ENCODE measurements at places on chromosomes 12 and 14. TPM values are rescaled to one million over a fixed set of nuclear protein-coding genes. Genes with fewer than 3 reads are reported as not detected.

DNA sequence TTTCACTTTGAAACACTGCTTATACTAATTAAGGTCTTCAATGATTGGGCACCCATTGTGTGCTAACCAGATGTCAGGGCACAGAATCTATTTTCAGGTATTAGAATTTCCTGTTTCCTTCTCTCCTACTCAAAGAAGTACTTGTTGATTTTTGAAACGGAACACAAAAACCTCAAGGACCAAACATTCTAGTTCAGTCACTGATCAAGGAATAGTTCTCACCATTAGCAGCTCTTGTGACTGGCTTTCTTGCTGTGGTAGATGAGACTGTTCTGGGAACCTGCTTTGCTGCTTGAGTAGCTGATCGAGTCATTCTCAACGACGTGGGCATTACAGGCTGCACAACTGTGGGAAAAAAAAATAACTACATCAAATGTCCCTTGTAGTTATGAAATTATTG, 11.0 kb downstream of the DLGAP5 start:
- DNase-seq: no peak

DNA sequence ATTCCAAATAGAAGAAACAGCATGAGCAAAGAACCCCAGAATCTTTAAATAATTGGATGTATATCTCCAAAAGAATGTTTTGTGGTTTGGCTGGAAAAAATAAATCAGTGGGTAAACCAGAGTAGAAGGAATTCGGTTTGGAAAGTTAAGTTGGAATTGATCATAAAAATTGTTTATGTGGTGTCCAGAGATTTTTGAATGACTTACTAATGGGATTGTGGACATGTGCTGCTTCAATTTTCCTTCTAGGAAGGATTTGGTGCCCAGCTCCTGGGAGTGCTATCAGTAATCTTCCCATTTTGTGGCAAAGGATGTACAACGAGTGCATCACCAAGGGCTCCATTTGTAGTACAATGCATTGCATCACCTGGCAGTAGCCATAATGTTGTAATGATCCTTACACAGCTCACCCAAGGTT, 224.8 kb downstream of the SLC16A7 start:
- DNase-seq: no peak

GRCh38 chr14:33692762-33693161, 258.1 kb downstream of the EGLN3 start:
- DNase-seq: no peak

GRCh38 chr12:52942066-52942900, 6.6 kb upstream of the KRT18 start:
- no peak for DNase-seq

- no peak for DNase-seq
Measured at GRCh38 chr12:26252946-26253345, 57.6 kb downstream of the SSPN start.

Gene CCDC177
- total RNA-seq: not detected

DNA sequence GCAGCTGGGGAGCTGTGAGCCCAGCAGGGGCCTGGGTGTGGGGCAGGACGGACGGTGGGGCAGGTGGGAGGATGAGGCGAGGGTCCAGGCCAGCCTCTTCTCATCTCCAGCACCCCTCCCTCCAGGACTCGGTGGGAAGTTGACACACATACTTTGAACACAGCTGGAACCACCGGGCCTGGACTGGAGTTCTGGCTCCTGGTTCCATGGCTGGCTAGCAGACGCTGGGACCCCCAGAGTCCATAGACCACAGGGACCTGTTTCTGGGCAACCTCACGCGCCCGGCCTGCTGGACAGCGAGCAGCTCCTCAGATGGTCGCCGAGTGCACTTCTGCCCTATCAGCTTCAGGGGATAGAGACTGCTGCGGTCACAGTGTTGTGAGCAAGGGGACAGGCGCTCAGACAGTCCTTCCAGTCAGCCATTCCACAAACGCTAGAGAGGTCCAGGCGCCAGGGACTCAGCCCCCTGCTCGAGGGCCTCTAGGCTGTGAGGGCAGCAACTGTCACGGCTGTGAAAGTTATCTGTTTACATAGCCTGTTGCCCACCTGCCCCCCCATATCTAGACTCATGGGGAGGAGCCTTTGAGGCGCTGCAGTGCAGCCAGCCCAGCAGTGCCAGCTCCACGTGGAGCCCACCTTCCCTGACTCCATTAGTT, 25.2 kb downstream of the TCHP start:
- no peak for DNase-seq

- DNase-seq: no peak
Measured at GRCh38 chr12:67524861-67525616, 123.5 kb upstream of the DYRK2 start.

- DNase-seq: peak; percentile 54
Measured at GRCh38 chr12:49762468-49762847, 21.1 kb downstream of the TMBIM6 start.

DNA sequence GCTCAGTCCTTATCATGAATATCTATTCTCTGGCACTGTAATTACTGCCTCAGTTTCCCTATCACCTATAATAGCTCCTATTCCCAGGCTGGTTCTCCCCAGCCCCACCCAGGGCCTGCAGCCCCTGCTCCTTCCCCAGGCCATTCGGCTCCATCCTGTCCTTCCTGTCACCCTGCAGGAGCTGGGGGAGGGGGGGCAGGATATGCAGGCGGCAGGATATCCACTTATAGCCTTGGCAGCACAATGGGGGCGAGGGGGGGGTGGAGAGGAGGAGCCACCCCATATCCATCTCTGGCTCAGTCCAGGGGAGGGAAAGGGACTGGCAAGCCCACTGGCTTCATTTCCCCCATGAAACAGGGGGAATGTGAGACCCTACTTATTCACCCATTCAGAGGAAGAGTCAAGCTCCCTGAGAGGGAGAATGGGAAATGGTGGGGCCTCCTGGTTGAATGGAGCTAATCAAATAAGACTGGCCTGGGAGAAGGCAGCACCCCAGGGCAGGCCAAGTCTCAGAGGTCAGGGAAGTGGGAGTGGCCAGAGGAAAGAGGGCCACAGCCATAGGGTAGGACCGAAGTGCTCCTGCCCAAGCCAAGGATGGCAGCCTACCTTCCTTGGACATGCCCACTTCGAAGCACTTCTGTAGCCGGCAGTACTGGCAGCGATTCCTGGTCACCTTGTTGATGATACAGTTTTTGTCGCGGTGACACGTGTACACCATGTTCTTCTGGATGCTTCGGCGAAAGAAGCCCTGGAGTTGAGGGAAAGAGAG, 7.8 kb upstream of the ITGB7 start:
- DNase-seq: no peak

DNA sequence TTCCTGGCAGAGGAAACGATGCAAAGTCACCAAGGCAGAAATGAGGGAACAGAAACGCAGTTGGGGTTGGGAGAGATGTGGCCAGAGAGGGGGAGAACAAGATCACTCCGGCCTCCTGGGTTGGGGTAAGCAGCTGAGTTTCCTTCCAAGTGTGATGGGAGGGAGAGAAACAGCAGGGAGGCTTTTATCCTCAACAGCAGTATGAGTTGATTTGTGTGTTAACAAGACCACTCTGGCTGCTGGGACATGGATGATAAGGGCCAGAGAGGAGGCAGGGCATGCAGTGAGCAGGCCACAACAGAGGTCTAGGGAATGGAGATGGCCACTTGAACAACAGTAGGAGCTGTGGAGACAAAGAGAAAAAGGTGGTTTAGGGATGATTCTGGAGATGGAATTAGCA, 66.8 kb downstream of the GLRX5 start:
- no peak for DNase-seq

Gene IFI27
- total RNA-seq: 2.3 TPM

- DNase-seq: no peak
Measured at GRCh38 chr12:69348162-69348938, at the start of gene LYZ. TSS of gene LYZ (plus strand) at chr12:69348381. CDS start at chr12:69348409, 28 bp downstream.

DNA sequence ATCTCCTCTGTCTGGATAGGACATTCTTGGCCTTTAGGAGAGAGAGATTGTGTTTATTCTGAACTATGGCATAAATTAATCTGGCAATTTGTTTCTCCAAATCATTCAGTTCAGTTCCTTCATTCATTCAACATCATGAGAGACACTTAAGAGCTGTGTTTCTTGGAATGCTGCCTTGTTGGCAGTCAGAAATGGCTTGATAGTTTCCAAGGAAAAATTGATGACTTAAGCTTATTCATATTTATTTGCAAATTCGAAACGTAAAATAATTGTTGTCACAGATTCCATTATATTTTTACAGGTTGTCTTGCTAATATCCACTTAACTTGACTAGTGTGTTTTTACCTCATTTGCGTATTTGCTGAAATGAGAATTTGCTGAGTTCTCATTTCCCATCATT, 393.0 kb downstream of the C12orf75 start:
- no peak for DNase-seq

Gene C12orf50
- not detected for total RNA-seq

GRCh38 chr14:79496701-79497100, 714.6 kb downstream of the DIO2 start:
- no peak for DNase-seq

DNA sequence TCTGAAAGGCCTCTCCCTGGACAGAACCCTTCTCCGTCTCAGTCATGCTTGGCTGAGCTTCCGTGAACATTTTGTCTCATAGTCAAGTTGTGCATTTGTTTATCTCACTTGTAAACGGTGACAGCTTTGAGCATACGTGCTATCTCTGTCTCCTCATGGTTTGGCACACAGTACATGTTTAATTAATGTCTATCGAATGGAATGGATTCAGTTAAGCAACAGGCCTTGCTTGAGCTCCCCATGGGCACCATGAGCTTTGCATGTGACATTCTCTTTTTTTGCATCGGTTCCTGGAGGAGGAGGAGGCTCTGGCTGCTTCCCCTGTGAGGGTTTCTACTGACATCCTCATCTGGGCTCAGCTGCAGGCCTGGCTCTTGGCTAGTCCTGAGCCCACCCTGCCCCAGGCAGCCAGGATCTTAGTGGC, 80.0 kb downstream of the PRIMA1 start:
- DNase-seq: no peak

Gene DLK1
- total RNA-seq: not detected

DNA sequence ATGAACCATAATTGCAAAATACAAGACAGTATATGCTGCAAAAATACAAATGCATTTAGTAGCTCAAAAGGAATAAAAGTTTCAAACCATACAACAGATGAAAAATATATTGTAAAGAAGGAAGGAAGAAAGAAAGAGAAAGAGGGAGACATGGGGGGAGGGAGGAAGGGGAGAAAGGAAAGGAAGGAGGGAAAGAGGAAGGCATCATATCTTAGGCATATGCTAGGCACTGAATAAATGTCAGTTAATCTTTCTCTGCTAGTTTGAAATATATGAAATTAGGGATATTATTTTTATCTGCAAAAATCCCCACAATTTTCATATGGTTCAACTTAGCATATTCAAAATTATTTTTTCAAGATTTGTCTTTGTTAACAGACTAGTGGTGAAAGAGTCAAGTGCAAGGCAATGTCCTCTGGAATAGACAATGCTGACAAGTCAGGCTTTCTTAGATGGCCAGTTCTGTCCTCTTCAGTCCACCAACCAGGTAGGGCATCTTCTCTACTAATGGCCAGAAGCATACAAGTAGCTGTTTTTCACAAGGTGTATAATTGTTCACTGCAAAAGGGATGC, 506.4 kb downstream of the PRKD1 start:
- no peak for DNase-seq

DNA sequence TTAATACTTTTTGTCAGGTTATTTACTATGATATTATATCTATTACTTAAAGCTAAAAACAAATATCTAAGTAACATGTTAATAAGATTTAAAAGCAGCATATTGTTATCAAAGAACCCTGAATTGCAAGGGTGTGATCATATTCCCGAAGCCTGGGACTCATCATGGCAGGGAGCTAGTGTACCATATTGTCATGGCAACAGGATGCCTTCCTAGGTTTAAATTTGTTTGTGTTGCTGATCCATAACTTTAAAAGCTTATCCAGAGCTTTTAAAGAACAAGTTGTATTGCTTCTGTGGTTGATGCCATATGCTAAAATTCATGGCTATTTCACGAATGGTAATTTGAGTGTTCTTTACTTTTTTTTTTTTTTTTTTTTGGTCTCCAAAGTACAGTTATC, 500.5 kb downstream of the NAV3 start:
- DNase-seq: no peak

Gene RAD51AP1
- total RNA-seq: 44.6 TPM

DNA sequence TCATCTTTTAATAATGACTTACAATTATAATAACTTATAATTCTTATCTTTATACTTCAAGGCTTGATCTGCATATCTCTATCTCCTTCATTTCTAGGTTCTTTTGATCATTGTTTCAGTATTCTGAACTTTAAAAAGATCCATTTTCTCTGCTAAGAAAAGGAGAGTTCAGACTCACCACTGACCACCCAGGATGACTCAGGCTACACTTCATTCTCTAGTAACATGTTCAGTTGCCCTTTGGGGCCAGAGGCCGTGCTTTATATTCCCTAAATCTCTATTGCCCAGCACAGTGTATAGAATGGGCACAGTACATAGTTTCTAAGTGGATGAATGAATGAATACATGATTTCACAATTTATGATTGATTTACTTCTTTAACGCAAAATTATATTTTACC, 268.7 kb downstream of the AKAP6 start:
- no peak for DNase-seq

DNA sequence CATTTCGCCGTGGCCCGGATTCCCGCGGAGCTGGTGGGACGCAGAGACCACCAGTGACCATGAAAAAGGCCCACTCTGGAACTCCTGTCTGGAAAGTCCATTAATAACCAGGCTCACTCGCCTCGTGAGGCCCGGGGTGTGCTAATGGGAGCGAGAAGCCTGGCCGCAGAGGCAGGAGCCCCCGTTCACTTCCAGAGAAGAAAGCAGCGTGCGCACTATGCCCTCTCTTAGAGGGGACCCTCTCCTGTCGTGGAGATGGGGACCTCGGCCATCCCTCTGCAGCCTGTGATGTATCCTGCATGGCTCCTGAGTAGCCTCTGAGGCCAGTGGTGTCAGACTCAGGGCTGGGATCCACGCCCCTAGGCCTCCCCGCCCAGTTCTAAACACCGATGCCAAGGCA, 134.1 kb upstream of the VRK1 start:
- DNase-seq: no peak

DNA sequence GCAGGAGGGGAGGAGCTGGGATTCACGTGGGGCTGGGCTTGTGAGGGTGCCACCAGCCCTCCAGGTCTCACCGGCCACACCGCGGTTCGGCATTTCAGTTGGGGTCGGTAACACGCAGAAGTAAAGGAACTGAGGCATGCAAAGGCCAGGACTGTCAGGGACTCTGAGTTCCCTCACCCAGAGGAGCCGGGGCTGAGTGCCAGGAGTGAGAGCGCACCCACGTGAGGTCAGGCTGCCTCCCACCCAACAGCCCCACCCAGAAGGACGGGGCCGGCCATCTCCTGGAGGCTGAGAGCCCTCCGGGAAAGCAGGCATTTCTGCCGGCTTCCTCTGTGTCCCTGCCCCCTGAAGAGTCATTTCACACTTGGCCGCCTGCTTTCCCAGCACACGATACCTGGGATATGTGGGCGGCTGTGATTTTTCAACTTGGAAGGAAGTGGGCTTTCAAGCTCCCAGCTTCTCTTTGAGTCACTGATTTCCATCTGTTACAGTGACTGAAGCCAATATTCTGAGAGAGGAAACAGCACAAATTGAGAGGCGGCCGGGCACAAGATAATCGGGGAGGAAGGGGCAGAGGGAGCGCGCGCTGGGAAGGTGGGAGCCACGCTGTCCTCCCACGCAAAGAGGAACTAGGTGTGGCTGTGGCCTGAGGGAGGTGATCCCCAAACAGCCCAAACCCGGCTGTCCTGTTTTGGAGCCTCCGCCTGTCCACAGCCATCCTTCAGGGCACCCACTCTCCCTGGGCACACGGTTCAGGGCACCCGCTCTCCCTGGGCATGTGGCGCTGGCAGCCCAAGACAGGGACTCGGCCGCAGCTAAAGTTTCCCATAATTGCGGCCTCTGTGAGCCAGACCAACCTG, 19.0 kb downstream of the GALNT9 start:
- no peak for DNase-seq

Measured in activated CD4-positive, alpha-beta memory T cell treated with anti-CD3 and anti-CD28 coated beads for 36 hours (primary cell).